Natural killer cell treated with Interleukin-12 subunit alpha and Interleukin-12 subunit beta and Interleukin-15 and Interleukin-18, amount 100 ng/mL, for 72 hours (primary cell): ENCODE measurements at places on chromosomes 7 and 10. TPM values are rescaled to one million over a fixed set of nuclear protein-coding genes. Genes with fewer than 3 reads are reported as not detected.

CPVL gene
- total RNA-seq = not detected

AUTS2 gene
- 43.0 TPM for total RNA-seq

CDK6 gene
- total RNA-seq = 278 TPM

PVRIG gene
- 32.2 TPM for total RNA-seq

SUV39H2 gene
- total RNA-seq = 20.4 TPM

HTR5A gene
- not detected for total RNA-seq

TMEM229A gene
- not detected for total RNA-seq
